T-cell (primary cell): ENCODE measurements at places on chromosomes 3 and 15.

GRCh38 chr3:58016710-58017109, 8.5 kb downstream of the FLNB start:
- no peak for DNase-seq
- no peaks in the 10 kb centered on the region for H3K36me3 ChIP-seq
- no peak overlapping the region for H3K27ac ChIP-seq
- peaks cover 20% of the 10 kb centered on the region for H3K4me1 ChIP-seq

- DNase-seq, result no peak
- H3K36me3 ChIP-seq, result peaks cover 86% of the 10 kb centered on the region
- no peaks in the 10 kb centered on the region for H3K4me1 ChIP-seq
- H3K27me3 ChIP-seq, result no peaks in the 10 kb centered on the region
Measured at GRCh38 chr15:63686351-63686750, 89.2 kb downstream of the FBXL22 start.

DNA sequence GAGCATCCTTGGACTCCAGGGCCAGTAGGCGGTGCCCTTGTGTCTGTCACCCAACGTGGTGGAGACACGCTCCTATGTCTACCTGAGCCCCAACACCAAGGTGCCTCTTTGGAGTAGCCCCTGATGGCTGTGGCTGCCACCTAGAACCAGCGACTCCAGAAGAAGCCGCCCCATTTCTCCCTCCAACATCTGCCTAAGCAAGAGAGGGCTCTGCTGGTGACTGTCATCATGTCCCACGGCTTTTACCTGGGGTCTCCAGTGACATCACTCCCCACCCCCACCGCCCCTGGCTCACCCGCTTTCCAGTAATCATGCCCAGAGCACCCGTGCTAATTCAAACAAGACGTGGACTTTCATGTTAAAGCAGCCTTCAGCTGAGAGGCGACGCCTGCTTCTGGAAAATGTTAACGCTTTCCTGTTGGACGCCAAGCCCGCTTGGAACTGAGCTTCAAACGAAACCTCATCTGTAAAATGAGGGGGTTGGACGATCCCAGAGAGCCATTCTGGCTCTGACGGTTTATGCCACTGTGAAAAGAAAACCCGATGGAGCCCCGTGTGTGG, 57.0 kb downstream of the ISG20 start:
- no peak for DNase-seq
- peaks cover 2% of the 10 kb centered on the region for H3K27me3 ChIP-seq
- H3K4me1 ChIP-seq, result no peaks in the 10 kb centered on the region
- H3K4me3 ChIP-seq, result no peak overlapping the region

GRCh38 chr3:61983479-61983878, 389.9 kb downstream of the FEZF2 start:
- H3K27ac ChIP-seq, result no peak overlapping the region
- no peaks in the 10 kb centered on the region for H3K36me3 ChIP-seq
- DNase-seq, result no peak
- H3K27me3 ChIP-seq, result no peaks in the 10 kb centered on the region
- no peaks in the 10 kb centered on the region for H3K4me1 ChIP-seq
